Cardiac muscle cell (in vitro differentiated cells and primary cell): ENCODE measurements at places on chromosomes 6 and 20.

- peak; percentile 13 for DNase-seq
Observed at GRCh38 chr20:22446613-22447446, 137.5 kb downstream of the FOXA2 start.

DNA sequence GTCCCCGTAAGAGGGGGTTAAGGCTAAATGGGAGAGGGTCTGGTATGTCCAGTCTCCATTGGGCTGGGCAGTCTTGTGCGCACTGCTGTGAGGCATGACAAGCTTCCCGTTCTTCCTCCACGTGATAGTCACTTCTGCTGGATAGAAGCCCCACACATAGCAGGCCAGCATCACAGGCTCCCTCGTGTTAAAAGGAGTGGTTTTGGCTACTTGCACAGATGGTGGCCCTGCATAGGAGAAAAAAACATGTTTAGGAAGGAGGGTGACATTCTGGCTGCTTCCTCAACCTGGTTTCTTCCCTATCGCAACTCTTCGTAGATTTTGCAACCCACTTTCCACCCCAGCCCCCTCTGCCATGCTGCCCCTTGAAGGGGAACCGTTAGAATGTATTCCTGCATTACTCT lies 3.6 kb downstream of the HLA-DMB start:
- no peak for DNase-seq

- DNase-seq = no peak
Observed at GRCh38 chr6:136361787-136362186, 72.1 kb upstream of the BCLAF1 start.

DNA sequence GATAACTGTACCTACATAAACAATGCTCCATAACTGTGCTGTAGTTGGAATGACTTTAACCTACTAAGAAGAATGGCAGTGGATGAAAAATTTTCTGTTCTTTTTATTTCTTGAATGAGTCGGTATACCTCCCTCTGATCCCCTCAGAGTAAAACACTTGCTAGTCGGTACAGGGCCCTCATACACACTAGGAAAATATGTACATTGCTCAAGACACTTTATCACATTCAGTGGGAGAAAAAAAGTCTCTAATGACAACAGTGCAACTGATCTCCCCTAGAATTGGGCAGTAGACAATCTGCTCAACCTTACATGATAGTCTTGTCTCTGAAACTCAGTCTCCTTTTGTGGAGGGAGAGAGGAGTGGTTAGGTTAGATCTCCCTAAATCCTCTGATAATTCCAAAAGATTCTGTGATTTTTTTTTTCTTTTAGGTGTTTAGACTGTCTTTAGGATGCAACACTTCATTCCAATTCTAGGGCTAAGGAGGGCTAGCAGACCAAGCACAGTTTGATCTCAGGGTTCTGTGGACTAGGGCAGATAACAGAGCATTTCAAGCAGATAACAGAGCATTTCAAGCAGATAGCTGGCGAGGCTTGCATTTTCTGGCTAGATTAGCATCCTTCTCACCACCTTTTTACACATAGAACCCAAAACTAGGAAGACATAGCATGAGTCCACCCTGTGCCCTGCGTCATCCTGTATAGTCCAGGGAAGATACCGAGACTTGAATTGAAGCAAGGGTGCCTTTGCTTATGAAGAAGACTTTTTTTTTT lies 100.3 kb upstream of the TNFAIP3 start:
- no peak for DNase-seq

DNA sequence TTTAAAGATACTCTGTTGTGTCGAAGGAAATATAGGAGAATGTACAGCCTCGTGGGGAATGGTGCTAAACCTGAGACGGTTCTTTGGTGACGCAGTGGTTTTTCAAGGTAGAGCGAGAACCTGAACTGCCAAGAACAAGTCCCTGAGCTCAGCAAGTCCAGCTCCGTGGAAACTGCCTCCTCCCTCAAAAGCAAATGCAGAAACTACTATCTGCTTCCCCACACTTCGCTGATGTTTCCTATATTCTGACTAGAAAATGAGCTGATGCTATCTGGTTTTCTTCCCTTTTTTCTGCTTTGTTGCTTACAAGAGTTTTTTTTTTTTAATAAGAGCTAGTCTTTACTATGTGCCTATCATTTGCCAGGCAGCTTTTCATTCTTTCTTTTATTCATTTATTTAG lies 85.3 kb upstream of the LY86 start:
- no peak for DNase-seq

DNA sequence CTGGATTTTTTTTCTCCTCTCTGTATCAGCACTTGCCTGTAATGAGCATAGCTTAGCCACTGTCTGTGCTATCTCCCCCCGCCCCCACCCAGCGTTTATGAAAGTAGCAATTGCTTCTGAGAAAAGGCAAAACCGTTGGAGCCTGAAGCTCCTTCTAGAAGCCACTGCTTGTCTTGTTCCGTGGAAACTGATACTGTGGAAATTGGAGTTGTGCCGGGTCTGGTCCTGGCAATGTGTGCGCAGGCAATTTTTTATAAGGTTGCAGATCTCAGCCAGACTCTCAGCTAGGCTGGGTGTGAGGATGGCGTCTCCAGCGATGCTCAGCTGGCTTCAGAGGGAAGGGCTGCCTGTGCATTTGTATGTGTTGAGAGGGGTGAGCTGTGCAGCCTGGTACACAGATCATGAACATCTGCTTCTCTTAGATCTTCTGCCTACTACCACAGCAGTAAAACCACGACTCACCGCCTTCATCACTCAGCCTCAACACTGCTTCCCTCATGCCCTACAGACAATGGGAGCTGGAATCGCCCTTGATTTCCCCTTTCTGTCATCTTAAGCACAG lies 72.4 kb upstream of the GTSF1L start:
- DNase-seq = no peak

DNA sequence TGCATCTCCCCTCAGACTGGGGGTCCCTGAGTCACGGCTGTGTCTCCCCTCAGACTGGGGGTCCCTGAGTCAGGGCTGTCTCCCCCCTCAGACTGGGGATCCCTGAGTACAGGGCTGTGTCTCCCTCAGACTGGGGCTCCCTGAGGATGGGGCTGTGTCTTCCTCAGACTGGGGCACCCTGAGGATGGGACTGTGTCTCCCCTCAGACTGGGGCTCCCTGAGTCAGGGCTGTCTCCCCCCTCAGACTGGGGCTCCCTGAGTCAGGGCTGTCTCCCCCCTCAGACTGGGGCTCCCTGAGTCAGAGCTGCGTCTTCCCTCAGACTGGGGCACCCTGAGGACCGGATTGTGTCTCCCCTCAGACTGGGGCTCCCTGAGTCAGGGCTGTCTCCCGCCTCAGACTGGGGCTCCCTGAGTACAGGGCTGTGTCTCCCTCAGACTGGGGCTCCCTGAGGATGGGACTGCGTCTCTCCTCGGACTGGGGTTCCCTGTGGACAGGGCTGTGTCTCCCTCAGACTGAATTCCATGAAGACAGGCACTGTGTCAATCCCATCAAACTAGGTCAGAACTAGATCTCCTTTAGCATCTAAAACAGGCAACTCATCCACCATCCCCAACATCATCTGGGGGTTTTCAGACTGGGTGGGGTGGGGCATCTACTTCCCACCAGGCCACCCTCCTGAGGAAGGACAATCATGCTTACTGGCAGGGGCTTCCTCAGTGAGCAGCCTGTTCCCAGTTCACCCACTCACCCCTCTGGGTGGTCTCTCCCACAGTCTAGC lies 60.7 kb downstream of the MRPL14 start:
- DNase-seq = no peak

GRCh38 chr6:38695933-38696332 lies 7.0 kb downstream of the GLO1 start:
- DNase-seq = no peak

DNA sequence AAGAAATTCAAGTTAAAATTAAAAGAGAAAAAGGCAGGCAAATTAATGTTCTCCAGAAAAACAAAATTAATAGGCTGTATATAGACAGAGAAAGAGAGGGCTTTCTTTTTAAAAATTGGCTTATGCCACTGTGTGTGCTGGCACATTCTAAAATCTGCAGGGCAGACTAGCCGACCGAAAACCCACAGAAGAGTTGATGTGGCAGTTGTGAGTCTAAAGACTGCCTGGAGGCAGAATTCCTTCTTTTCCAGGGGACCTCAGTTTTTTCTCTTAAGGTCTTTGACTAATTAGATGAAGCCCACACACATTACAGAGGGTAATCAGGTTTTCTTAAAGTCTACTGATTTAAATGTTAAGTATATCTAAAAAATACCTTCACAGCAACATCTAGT lies 85.7 kb downstream of the GJA1 start:
- DNase-seq = no peak

GRCh38 chr6:169915769-169916550 lies 164.5 kb downstream of the ERMARD start:
- DNase-seq = no peak

- no peak for DNase-seq
Observed at GRCh38 chr6:134698228-134698627, 251.7 kb downstream of the ALDH8A1 start.

- DNase-seq = no peak
Observed at GRCh38 chr6:82786248-82786647, 279.4 kb downstream of the UBE3D start.

DNA sequence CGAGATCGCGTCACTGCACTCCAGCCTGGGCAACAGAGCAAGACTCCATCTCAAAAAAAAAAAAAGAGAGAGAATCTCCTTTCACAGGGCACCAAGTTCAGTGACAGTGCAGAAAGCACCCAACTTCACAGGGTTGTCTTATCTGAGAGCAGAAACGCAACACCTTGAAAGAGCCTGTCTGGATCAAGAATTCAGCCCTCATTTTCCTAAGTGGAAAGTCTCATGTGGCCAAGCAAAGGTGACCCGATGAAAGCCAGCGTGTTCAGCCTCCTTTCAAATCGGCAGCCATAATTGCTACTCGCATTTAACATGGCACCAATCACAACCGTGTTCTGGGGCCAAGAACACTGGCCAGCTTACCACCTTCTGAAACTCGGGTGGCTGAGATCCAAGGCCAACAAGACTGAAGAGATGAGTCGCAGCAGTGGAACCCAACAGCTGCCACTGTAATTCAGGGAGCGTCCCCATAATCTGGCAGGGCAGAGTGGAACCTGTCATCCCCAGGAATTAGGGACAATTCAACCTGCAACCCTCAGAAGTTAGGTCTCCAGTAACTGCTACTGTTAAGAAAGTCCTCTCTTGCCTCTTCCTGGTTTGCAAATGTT lies 536.7 kb upstream of the JARID2 start:
- no peak for DNase-seq

- DNase-seq = no peak
Observed at GRCh38 chr20:6480328-6481200, 286.9 kb upstream of the BMP2 start.

DNA sequence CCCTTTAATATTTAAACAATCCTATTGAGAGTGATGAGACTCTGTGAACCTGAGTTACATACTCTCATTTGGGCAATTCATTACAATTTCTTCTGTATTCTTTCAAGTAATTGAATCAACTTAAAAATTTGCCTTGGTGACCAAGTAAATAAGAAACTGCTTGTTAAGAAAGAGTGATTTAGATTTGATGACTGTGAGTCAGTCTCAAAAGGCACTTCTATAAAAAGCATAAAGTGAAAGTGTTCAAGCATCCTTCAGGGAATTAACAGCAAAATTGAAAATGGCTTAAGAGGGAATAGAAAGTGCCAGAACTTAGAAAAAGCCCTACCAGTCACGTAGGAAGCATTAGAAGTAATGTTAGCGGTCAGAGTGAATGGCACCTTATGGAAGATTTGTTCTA lies 654.7 kb downstream of the EPM2A start:
- no peak for DNase-seq

GRCh38 chr6:110826236-110827129 lies 11.2 kb upstream of the CDK19 start:
- no peak for DNase-seq

DNA sequence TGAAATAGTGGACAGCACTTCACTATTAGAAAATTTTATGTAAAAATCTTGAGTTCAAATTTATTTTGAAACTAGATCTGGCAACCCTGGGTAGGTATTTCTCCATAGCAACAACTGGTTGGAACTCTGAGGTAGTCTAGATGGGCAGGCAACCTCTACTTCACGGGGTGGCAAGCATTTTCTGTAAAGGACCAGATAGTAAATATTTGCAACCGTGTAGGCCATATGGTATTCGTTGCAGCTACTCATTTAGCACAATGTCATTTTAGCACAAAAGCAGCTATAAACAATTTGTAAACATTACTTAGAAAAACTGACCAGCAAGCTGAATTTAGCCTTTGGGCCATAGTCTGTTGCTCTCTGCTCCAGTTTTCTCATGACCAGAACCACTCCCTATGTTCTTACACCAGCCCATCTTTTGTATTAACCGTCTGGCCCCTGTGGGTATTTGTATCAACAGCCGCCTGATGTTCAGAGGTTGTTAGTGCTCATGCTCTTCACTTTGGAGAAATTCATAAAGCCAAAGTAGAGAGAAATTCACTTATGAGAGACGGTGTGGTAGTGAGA lies 29.2 kb downstream of the LGSN start:
- DNase-seq = no peak

- DNase-seq = no peak
Observed at GRCh38 chr6:54286141-54286540, 22.1 kb upstream of the TINAG start.

DNA sequence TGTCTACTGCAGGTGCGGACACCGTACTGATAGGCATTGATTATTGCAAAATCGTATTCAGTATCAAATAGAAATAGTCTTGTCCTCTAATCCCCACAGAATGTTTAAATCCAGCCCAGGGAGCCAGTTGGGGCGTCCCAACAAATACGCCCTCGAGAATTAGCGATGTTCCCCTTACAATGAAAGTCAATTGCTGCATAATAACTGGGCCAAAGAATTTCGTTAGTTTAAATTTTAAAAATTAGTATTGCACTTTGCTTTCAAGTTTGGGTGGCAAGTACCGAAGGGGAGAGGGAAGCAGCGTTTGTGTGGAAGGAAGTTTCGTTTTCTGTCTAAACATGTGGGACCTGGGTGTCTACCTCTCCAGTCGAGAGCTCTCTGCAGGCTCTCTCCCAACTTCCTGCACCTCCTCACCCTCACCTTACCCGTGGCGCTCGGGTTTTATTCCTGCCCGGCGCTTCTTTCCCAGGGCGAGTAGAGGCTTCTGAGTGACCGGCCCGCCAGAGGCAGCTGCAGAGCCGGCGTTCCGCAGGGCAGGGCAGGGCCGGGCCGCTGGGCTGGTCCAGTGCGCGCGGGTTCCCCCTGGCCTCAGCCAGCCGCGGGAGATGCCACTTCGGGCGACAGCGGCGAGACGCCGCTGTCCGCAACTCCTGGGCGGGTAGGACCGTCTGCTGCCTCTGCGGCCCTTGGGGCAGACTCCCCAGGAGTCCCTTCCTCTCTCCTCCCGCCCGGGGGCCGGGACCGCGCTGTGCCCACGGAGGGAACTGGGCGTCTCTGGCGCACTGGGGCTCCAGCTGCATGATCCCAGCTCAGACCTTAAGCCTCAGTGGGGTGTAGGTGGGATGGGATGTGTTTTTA lies 862 bp upstream of the TFAP2C start:
- DNase-seq = peak; percentile 51

DNA sequence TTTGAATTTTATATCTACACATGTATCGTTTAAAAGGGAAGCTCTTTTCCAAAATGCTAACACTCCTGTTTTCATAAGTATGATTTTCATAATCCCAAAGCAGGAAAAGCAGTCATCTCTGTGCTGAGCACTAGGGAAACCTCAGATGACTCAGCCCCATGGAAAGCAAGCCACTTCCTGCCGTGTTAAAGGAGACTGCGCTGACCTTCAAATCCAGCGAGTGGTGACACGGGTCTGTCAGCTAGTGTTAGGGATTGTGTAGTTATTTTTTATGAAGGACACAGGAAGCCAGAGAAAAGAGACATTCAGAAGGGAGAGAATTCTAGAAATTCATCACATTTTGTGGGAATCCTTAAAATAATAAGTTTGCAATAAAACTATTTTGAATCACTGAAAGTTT lies 57.0 kb upstream of the CD93 start:
- DNase-seq = peak; percentile 37
